Forelimb muscle (tissue), 1 donor: ENCODE measurements at places on chromosomes 5 and 9.

DNA sequence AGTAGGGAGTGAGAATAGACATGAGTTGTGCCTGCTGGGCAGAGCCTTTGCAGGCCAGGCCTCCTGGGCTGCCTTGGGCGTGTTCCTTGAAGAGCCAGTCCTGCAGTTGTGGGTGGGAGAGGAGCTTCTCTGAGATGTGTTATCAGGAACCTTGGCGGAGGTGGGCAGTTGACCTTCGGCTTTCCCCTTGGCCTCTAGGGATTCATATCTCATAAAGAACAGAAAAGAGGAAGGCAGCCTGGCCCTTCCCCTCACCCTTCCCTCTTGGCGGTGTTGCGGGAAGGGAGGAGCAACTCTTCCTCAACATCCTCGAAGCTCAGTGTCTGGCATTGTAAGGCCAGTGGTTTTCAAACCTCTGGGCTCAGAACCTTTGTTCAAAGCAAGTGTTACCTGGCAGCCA, 59.2 kb downstream of the DAPK1 start:
- no peak for DNase-seq

DNA sequence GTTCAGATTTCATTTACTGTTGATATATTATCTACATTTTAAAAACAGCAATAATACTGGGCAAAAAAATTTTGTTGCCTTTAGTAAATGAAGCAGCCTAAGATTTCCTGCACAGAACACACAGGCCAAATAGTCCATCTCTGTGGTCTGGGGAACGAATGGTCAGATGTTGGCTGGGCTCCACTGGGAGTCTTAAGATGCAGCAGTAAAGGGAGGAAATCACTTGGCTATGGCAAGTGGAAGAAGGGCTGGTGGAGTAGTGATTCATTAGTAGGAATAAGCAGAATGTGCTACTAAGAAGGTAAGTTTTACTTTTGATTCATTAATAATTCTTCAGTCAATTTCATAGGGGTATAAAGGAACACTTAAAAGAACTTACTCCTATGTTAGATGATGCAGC, 91.1 kb upstream of the ARRDC3 start:
- no peak for DNase-seq

DNA sequence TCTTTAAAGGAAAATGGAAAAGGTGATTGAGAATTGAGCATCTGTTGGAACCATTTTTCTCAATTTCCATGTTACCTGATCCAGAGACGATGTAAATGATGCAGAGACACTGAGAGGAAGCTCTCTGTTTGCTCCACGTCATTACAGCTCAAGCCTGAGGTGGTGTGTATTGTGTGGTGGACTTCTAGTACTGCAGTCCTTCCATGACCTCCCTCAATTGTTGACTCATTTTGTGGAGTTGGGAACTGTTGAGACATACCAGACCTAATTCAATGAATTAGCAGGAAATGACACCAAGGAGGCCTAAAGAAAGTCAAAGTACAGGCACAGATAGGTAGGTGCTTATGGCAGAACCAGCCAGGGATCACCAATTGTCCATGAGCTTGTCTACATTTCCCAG, 15.6 kb upstream of the LVRN start:
- DNase-seq: no peak

- DNase-seq: no peak
Observed at GRCh38 chr9:127521919-127522304, 70.6 kb downstream of the LRSAM1 start.

DNA sequence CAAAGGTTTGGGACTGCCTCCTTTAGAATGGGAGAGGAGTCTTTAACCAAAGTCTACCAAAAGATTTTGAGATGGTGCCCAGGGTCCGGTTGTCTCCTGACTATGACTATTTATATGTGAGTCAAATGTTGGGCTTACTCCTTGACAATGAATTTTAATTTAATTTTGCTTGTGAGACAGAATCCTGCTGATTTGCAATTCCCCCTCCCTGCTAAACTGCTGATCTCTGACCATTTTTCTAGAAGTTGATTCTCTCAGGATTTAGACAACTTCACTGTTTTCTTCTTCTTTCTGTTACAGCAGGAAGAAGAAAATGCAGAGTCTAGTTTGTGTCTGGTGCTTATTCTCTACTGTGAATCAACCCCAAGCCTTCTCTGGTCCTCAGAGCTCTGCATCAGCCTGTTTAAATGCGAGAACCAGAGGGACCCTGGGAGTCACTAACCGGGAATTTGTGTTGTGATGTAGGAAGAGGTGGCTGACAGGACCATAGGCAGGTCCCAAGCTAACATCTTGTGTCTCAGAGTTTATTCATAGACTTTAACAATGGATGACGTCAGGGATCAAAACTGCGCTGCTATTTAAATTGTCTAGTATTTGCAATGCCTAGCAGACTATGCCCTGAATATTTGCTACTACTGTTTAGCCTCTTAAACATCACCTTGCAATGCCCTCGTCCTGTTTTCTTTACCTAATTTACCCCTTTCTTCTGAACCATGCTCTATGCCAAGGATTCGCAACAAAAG, 124.0 kb upstream of the TAF11L2 start:
- DNase-seq: no peak

- DNase-seq: no peak
Observed at GRCh38 chr9:136729144-136729543, 13.6 kb downstream of the LCN10 start.

GRCh38 chr5:180116077-180116999, 44.8 kb upstream of the RNF130 start:
- DNase-seq: no peak

- no peak for DNase-seq
Observed at GRCh38 chr5:87076931-87077330, 190.8 kb upstream of the RASA1 start.

- no peak for DNase-seq
Observed at GRCh38 chr9:134942011-134942787, 24.5 kb upstream of the FCN1 start.

DNA sequence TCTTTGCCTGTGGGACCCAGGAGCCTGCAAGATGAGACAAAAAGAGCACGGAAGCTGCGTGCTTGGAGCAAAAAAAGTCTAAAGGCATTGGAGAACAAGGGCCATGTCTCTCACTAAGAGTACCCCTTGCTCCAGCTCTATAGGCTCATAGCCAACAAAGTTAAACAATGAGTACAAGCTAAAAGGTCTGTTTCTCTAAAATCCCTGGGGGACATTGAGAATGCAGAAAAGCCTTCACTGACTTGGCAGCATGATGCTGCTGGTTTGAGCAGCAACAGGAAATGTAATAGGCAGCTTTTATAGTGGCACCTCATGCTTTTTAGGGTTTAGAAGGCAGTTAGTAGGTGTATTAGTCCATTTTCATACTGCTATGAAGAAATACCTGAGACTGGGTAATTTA, 287.5 kb downstream of the SMARCA2 start:
- no peak for DNase-seq

GRCh38 chr9:105023788-105024187, 95.8 kb upstream of the ABCA1 start:
- no peak for DNase-seq

- no peak for DNase-seq
Observed at GRCh38 chr9:136584934-136585333, 39.1 kb upstream of the NOTCH1 start.

GRCh38 chr9:133377721-133378216, 1.6 kb downstream of the STKLD1 start:
- DNase-seq: no peak

GRCh38 chr5:170183816-170184687, 48.7 kb upstream of the C5orf58 start:
- no peak for DNase-seq

DNA sequence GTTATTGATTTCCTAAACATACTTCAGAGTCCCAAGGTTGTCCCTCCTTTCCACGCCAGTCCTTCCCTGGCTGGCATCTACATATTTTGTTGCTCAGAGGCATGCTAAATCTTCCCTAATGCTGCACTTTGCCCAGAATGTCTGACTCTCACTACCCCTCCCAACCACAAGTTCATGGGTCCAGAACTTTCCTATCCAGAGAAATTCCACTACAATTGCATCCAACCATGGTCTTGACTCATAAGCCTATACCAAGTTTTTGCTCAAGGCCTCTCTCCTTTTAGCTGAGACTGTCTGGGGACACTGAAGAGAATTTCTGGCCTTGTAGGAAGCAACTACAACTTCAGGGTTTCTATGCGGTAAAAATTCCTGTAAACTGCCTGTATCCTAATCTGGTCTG, 206.3 kb downstream of the BNC2 start:
- DNase-seq: no peak

DNA sequence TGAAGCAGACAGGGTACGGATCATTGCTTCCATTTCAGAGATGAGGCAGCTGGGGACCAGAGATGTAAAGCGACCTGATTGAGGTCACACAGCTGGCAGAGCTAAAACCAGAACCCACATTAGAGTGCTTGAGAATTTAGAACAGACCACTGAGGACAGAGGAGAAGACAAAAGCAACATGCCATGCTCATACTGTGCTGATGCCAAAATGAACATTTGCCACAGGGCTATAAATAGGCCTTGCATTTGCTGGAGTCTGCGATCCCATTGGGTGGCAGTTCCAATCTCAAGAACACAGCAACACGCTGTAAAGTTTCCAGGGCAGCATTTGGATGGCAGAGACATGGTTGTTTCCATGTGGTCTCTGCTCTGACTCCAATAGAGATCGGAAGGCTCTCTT, 222.4 kb upstream of the TBC1D2 start:
- DNase-seq: no peak

- DNase-seq: no peak
Observed at GRCh38 chr5:151925340-151925739, 689 bp upstream of the GLRA1 start.

DNA sequence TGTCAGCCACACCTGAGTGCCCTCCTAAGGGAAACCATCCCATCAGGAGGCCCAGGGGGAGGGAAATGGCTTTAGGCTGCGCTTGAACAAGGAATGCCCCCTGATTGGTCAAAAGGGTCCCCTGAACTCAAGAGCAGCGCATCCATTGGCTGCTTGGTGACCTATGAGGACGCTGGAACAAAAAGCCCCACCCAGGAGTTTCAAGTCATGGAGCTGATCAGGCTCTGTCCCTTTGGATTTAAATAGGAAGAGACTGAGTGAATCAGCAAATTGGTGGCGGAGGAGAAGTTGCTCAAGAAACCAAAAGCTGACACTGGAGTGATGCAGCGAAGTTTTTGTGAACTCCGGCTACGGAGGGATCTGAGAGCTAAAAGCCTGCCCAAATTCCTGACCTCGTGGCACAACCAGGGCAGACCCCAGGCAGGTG, 66.7 kb downstream of the SMIM23 start:
- no peak for DNase-seq
